ENCODE measurements at places on chromosomes 5 and 9.

- no peak overlapping the region for H3K4me3 ChIP-seq
- H3K36me3 ChIP-seq: peaks cover 24% of the 10 kb centered on the region
- no peak for DNase-seq
Measured at GRCh38 chr9:86324901-86325300, 29.3 kb downstream of the TUT7 start.

DNA sequence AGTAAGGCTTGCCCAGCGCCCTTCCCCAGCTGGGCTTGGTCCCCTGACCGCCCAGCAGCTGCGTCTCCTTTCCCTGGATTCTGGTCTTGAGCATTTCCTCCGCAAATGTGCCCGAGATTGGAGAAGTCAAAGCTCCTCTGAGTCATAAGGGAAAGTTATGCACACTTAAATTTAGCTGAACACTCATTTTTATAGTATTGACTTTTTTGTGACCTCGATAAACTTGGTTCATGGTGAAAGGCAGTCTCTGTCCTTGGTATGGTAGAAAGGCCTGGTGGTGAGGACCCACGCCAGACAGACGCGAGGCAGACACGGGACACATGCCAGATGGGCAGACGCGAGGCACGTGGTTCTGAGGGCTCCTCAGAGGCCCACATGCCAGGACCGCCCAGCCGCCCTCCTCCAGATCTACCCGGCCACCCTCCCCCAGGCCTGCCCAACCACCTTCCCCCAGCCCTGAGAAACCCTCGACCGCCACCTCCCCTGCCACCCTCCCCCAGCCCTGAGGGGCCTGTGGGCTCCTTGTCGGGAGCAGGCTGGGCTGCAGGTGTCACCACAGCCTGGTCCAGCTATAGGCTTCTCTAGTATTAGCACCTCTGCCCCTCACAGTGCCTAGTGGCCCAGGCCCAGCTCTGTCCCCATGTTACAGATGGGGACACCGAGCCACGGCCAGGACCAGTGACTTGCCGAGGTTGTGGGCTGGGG, 60.9 kb upstream of the CACNA1B start:
- no peaks in the 10 kb centered on the region for H3K4me1 ChIP-seq
- no peaks in the 10 kb centered on the region for H3K36me3 ChIP-seq
- H3K4me3 ChIP-seq: no peak overlapping the region
- no peaks in the 10 kb centered on the region for H3K27me3 ChIP-seq

GRCh38 chr5:55668356-55668755, 43.8 kb downstream of the SLC38A9 start:
- H3K4me3 ChIP-seq: no peak overlapping the region
- no peak for DNase-seq
- no peak overlapping the region for H3K27ac ChIP-seq
- no peaks in the 10 kb centered on the region for H3K36me3 ChIP-seq

DNA sequence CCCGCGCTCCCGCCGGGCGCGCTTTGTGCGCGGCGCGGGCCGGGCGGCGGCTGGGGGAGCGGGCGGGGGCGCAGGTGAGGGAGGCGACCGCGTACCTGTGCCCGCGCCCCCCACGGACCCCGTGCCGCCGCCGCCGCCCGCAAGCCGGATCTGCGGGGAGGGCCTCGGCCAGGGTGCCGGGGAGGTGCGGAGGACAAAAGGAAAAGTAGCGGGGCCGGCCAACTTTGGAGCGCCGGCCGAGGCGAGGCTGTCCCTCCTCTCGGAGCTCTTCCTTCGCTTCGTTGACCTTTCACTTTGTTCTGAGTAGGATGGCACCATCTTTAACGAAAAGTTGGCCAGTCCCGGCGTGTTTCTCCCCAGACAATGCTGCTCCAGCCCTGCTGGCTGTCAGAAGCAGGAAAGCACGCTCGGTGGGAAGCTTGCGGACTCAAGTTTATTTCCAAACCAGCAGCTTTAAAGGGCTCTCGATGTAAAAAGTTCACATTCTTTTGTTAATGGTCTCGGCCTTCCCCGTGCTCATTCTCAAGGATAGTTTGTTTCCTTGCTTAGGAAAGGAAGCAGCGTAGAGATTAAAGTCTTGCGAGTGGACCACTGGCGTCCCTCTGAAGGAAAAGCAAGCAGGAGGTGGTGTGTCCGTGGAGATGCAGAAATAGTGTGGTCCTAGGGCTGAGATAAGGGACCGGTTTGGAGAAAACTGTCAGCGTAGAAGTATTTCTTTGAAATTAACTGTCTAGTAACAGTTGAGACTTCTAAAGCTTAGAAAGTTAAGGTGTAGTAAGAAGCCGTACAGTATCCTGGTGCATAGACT, 639 bp downstream of the EHMT1 start:
- 0 out of 2 replicates have a peak, but pooled peaks cover 6% of the 10 kb centered on the region for H3K36me3 ChIP-seq
- peak overlapping the region; percentile 60 for H3K27ac ChIP-seq
- peak overlapping the region; percentile 84 for H3K4me3 ChIP-seq
- no peaks in the 10 kb centered on the region for H3K27me3 ChIP-seq
- DNase-seq: peak; percentile 28
- H3K4me1 ChIP-seq: peaks cover 14% of the 10 kb centered on the region

- H3K27me3 ChIP-seq: no peaks in the 10 kb centered on the region
- H3K4me3 ChIP-seq: no peak overlapping the region
- H3K36me3 ChIP-seq: no peaks in the 10 kb centered on the region
- no peak for DNase-seq
Measured at GRCh38 chr5:143557061-143557818, 153.8 kb upstream of the NR3C1 start.

- H3K27me3 ChIP-seq: no peaks in the 10 kb centered on the region
- no peak overlapping the region for H3K27ac ChIP-seq
- H3K36me3 ChIP-seq: no peaks in the 10 kb centered on the region
- no peak for DNase-seq
- H3K4me3 ChIP-seq: no peak overlapping the region
Measured at GRCh38 chr5:101160002-101160401, 256.9 kb upstream of the ST8SIA4 start.

DNA sequence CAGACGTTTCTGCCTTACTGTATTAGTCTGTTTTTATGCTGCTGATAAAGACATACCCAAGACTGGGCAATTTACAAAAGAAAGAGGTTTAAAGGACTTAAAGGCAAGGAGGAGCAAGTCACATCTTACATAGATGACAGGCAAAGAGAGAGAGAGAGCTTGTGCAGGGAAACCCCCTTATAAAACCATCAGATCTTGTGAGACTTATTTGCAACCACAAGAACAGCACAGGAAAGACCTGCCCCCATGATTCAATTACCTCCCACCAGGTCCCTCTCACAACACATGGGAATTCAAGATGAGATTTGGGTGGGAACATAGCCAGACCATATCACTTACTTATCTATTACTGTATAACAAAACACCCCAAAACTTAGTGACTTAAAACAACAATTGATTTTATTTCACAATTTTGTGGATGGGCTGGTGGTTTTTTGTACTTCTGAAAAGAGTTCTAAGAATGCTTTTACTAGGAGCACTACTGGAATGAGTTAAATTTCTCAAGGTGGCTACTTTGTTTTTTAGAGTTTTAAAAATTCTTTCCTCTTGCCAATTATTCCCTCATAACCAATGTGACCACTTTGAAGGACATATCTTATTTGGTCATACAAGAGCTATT, 10.3 kb downstream of the RUSC2 start:
- no peak overlapping the region for H3K4me3 ChIP-seq
- no peaks in the 10 kb centered on the region for H3K36me3 ChIP-seq
- no peaks in the 10 kb centered on the region for H3K27me3 ChIP-seq
- H3K4me1 ChIP-seq: no peaks in the 10 kb centered on the region

DNA sequence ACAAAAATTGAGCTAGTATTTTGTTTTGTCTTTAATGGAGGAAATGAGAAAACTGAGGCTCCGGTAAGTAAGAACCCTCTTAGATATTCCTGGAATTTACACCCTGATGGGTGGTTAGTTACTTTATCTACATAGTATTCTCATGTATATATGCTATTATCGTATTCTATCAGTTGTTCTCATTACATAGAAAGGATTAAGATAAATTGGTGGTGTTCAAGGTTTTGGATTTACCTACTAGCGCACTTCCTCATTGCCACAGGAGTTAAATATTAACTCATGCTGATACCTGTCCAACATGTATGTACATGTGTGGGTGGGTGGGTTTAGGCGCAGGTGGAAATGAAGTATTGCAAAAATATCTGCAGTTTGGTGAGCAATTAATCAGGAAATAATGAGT, 61.1 kb upstream of the IFNE start:
- no peaks in the 10 kb centered on the region for H3K27me3 ChIP-seq
- no peaks in the 10 kb centered on the region for H3K4me1 ChIP-seq
- no peaks in the 10 kb centered on the region for H3K36me3 ChIP-seq
- no peak overlapping the region for H3K4me3 ChIP-seq
- no peak overlapping the region for H3K27ac ChIP-seq
- no peak for DNase-seq

GRCh38 chr9:127166111-127166510, 43.7 kb upstream of the ANGPTL2 start:
- no peak overlapping the region for H3K27ac ChIP-seq
- no peak overlapping the region for H3K4me3 ChIP-seq
- no peaks in the 10 kb centered on the region for H3K36me3 ChIP-seq
- H3K27me3 ChIP-seq: no peaks in the 10 kb centered on the region
- DNase-seq: no peak
- H3K4me1 ChIP-seq: peaks cover 18% of the 10 kb centered on the region

- no peak for DNase-seq
- H3K4me3 ChIP-seq: no peak overlapping the region
- no peaks in the 10 kb centered on the region for H3K27me3 ChIP-seq
- no peak overlapping the region for H3K27ac ChIP-seq
Measured at GRCh38 chr9:123649909-123650308, 280.0 kb downstream of the DENND1A start.

- H3K4me1 ChIP-seq: no peaks in the 10 kb centered on the region
- no peak overlapping the region for H3K27ac ChIP-seq
- no peak overlapping the region for H3K4me3 ChIP-seq
- peaks cover 53% of the 10 kb centered on the region for H3K27me3 ChIP-seq
- H3K36me3 ChIP-seq: no peaks in the 10 kb centered on the region
Measured at GRCh38 chr9:130300739-130301138, 35.2 kb downstream of the HMCN2 start.

GRCh38 chr5:173620784-173621183, 4.3 kb upstream of the BOD1 start:
- peaks cover 5% of the 10 kb centered on the region for H3K4me1 ChIP-seq
- H3K27ac ChIP-seq: no peak overlapping the region
- no peak overlapping the region for H3K4me3 ChIP-seq
- H3K27me3 ChIP-seq: no peaks in the 10 kb centered on the region

DNA sequence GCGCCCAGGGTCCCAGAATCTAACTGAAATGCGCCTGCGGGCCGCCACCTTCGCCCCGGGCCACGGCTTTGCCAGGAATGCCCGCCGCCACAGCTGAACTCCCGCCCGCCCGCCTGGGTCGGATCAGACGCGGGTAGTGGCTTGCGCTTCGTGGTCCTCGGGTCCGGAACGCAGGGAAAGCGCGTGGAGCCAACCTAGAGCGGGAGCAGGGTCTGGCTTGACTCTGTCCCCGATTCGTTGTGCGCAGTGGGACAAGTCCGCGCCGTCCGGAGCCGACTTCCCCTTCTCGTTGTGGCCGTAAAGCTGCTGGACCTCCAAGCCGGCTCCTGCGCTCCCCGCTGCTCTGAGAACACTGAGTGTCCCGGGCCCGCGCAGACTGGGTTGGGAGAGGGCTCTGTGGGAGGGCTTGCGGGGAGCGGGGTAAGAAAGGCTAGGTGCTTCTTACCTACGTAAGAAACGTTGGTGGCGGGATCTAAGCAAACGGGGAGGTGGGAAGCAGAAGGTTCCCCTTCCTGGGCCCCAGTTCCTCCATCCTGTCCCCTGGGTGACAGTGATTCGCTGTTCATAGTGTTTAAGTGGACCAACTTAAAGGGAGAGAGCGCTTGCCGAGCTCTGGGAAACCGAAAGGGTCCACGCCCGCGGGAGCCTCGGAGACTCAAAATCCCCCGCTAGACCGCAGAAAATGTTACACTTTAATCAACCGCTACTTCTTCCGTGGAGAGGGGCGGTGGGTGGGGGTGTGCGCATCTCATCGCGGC, 4.4 kb upstream of the FOXE1 start:
- H3K4me3 ChIP-seq: peak overlapping the region; percentile 34
- no peak for DNase-seq
- H3K27ac ChIP-seq: no peak overlapping the region
- H3K27me3 ChIP-seq: peaks cover 44% of the 10 kb centered on the region

GRCh38 chr9:91417602-91418214, 5.9 kb downstream of the NFIL3 start:
- H3K4me1 ChIP-seq: peaks cover 45% of the 10 kb centered on the region
- no peaks in the 10 kb centered on the region for H3K36me3 ChIP-seq
- no peak for DNase-seq
- no peak overlapping the region for H3K27ac ChIP-seq
- no peak overlapping the region for H3K4me3 ChIP-seq

GRCh38 chr9:21970800-21971640, 23.2 kb downstream of the CDKN2A start:
- H3K27me3 ChIP-seq: no peaks in the 10 kb centered on the region
- DNase-seq: no peak
- H3K36me3 ChIP-seq: no peaks in the 10 kb centered on the region
- H3K4me1 ChIP-seq: no peaks in the 10 kb centered on the region
- no peak overlapping the region for H3K4me3 ChIP-seq
- no peak overlapping the region for H3K27ac ChIP-seq

- no peaks in the 10 kb centered on the region for H3K36me3 ChIP-seq
- no peaks in the 10 kb centered on the region for H3K4me1 ChIP-seq
- no peak for DNase-seq
- no peak overlapping the region for H3K4me3 ChIP-seq
- no peaks in the 10 kb centered on the region for H3K27me3 ChIP-seq
- H3K27ac ChIP-seq: no peak overlapping the region
Measured at GRCh38 chr9:111700776-111701175, 39.4 kb downstream of the GNG10 start.

GRCh38 chr9:25681266-25681665, 3.0 kb upstream of the TUSC1 start:
- no peaks in the 10 kb centered on the region for H3K4me1 ChIP-seq
- H3K36me3 ChIP-seq: no peaks in the 10 kb centered on the region
- H3K27ac ChIP-seq: no peak overlapping the region
- H3K4me3 ChIP-seq: no peak overlapping the region
- no peak for DNase-seq

- H3K36me3 ChIP-seq: no peaks in the 10 kb centered on the region
- no peak overlapping the region for H3K4me3 ChIP-seq
- no peak overlapping the region for H3K27ac ChIP-seq
- DNase-seq: no peak
Measured at GRCh38 chr9:114304416-114305188, 18.3 kb upstream of the ORM1 start.

GRCh38 chr5:81250004-81250403, 16.9 kb downstream of the CKMT2 start:
- no peak for DNase-seq
- H3K4me3 ChIP-seq: no peak overlapping the region
- H3K4me1 ChIP-seq: no peaks in the 10 kb centered on the region
- no peak overlapping the region for H3K27ac ChIP-seq
- no peaks in the 10 kb centered on the region for H3K27me3 ChIP-seq
- no peaks in the 10 kb centered on the region for H3K36me3 ChIP-seq

GRCh38 chr9:111516061-111516465, 8.9 kb upstream of the ZNF483 start:
- peak; percentile 15 for DNase-seq
- H3K4me1 ChIP-seq: no peaks in the 10 kb centered on the region
- no peak overlapping the region for H3K27ac ChIP-seq
- H3K27me3 ChIP-seq: no peaks in the 10 kb centered on the region

Data from MM.1S (cell line).